Activated naive CD4-positive, alpha-beta T cell treated with anti-CD3 and anti-CD28 coated beads, Interleukin-2, amount 50 U/mL, for 16 hours (primary cell): ENCODE measurements at places on chromosomes 7 and 10.

DNA sequence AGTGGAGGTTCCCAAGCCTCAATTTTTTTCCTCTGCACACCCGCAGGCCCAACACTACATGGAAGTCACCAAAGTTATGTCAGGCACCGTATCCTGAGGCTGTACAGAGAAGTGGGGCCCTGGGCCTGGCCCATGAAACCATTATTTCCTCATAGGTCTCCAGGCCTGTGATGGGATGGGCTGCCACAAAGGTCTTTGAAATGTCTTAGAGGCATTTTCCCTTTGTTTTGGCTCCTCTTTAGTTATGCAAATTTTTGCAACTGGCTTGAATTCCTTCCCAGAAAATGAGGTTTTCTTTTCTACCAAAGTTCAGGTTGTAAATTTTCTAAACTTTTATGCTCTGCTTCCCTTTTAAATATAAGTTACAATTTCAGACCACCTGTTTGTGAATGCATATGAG is 365.2 kb downstream of the HGF start:
- no peak for DNase-seq

- DNase-seq, result no peak
Measured at GRCh38 chr10:125774581-125775191, 935 bp downstream of the MMP21 start.

- DNase-seq, result no peak
Measured at GRCh38 chr10:66455304-66455703, 470.5 kb upstream of the LRRTM3 start.

DNA sequence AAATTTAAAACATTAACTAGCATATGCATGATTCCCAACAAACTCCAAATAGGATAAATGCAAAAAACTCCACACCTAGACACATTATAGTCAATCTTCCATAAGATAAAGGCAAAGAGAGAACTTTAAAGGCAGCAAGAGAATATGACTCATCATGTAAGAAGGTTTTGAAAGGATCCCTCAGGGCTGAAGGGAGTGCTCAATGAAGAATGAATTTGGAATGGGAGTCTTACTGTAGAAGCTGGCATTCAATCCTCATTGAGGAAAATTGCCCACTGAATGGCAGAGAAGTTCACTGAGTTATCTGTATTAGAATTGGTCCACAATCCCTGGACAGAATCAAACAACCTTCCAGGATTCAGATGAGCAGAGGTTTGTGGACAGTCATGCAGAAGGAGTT is 26.1 kb upstream of the ZNF365 start:
- DNase-seq, result no peak

GRCh38 chr7:71343039-71343438 is 211.1 kb downstream of the GALNT17 start:
- no peak for DNase-seq
